ENCODE measurements at places on chromosomes 2 and 18. TPM values are rescaled to one million over a fixed set of nuclear protein-coding genes. Genes with fewer than 3 reads are reported as not detected.
A peak's percentile ranks its signal among the peaks of the same experiment; 100 is the strongest.

DNA sequence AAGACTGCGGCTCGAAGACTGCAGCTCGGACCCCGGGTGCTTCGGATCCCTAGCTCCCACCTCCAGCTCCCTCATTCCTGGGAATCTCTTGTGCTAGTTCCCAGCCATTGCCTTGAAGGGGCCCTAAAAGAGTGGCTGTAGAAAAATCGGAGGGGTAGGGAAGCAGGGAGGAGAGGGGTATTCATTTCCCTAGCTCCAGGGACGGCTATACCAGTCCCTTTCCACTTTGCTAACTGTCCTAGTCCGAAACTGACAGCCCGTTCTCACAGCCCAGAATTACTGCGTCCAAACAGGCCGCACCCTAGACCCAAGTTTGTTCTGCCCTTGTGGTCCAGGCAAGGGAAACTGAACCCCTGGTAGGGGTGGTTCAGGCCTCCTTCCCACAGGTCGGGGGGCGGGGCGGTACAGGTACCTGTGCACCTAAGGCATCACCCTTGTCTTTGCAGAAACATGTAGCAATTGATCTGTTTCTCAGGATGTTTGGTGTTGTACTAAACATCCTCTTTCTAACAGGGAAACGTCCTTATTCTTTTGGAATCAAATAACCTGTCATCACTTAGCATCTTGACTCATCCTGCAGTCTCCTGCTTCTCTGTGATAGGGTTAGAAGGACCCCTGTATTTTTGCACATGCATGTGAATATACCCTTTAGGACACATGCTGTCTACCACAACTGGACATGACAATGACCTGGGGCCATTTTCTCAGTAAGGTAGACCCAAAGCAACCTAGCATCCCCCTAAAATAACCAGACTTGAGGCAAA lies 4.0 kb downstream of the EMX1 start:
- no peaks in the 10 kb centered on the region for H3K36me3 ChIP-seq
- H3K4me1 ChIP-seq, result peaks cover 27% of the 10 kb centered on the region
- H3K4me3 ChIP-seq, result no peak overlapping the region
- H3K27me3 ChIP-seq, result peaks cover 100% of the 10 kb centered on the region
- DNase-seq, result no peak
- no peak overlapping the region for H3K27ac ChIP-seq

DNA sequence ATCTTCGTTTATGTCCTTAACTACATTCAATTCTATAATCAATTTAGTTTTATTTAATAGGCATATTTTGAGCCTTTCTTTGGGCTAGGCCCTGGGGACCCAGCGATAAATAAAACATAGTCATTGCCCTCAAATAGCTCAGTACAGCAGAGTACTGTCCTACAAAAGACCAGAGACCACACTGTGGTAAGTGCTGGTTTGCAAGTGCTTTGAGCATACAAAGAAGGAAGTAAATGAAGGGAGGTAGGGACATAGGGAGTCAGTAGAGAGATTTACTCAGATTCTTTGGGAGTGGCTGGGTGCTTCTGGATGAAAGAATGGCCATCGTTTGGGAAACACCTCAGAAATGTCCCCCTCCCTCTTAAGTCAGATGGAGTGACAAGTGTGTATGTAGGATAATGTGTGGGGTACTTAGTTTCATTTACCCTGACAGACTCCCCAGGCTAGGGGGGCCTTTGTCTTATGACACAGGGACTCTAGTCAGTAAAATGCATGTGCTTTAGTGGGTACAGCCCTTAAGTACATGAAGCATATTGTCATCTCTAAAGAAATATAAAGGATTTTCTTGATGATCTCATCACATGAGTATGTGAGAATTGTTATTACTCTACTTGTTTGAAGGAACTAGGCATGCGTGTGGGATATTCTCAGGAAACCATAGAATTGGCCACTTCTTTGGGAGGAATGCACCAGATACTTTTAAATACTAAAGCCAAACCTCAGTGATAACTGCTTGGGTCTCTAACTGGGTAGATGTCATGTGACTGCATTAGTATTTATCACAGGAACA lies 35.1 kb downstream of the MAPRE2 start:
- no peaks in the 10 kb centered on the region for H3K27me3 ChIP-seq
- H3K4me3 ChIP-seq, result no peak overlapping the region
- peak; percentile 91 for DNase-seq
- H3K4me1 ChIP-seq, result peaks cover 54% of the 10 kb centered on the region
- no peaks in the 10 kb centered on the region for H3K36me3 ChIP-seq
- peak overlapping the region; percentile 95 for H3K27ac ChIP-seq

Gene BCL11A
- total RNA-seq, result 0.03 TPM

Gene IMPA2
- total RNA-seq, result 10.6 TPM

DNA sequence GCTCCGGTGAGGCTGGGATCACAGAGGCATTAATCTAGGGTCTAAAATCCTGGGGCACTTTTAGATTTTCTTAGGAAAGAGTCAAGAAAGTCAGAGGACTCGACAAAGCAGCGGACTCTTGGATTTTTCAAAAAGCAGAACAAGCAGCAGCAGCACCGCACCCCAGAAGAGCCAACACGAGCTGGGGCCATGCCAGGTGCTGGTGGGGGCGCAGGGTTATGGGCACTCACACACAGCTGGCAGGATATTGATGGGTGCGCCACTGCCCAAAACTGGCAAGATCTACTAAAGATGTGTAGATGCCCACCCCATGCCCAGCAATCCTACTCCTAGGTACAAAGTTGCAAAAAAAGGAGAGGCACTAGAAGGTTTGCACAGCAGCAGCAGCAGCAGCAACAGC lies 33.9 kb upstream of the SEMA4C start:
- no peak overlapping the region for H3K4me3 ChIP-seq
- no peaks in the 10 kb centered on the region for H3K27me3 ChIP-seq
- DNase-seq, result no peak
- no peaks in the 10 kb centered on the region for H3K36me3 ChIP-seq

- H3K4me1 ChIP-seq, result peaks cover 19% of the 10 kb centered on the region
- DNase-seq, result peak; percentile 21
- H3K36me3 ChIP-seq, result peaks cover 23% of the 10 kb centered on the region
- no peaks in the 10 kb centered on the region for H3K27me3 ChIP-seq
- H3K4me3 ChIP-seq, result no peak overlapping the region
- H3K27ac ChIP-seq, result no peak overlapping the region
These were observed 249.4 kb downstream of the HDAC4 start for GRCh38 chr2:239151201-239152131.
